ENCODE measurements at places on chromosomes 2 and 18.

- DNase-seq = peak; percentile 81
Measured at GRCh38 chr2:27016801-27017325, 15.9 kb upstream of the TMEM214 start.

GRCh38 chr2:58514252-58514651 is 273.1 kb upstream of the FANCL start:
- DNase-seq = no peak

- DNase-seq = no peak
Measured at GRCh38 chr2:227020416-227020815, 143.6 kb downstream of the COL4A4 start.

GRCh38 chr2:190069936-190070696 is 7.6 kb upstream of the MSTN start:
- peak; percentile 38 for DNase-seq

DNA sequence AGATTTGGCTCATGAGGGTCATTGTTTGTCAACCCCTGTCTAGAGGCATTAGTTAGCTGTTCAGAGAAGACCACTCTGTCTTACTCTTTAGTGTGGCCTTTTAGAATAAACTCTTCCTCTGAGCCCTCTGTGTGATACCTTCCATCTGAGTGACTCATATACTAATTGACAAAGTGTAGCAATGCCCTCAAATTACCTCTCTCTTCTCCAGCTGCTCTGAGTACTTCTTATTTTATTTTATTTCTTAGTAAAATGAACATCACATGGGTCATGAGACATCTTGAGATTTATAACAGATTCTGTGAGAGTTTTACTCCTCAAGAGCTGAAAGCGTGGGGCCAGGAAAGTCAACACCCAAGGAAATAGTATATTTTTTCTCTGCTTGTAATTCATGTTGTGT is 67.4 kb downstream of the KCTD18 start:
- DNase-seq = no peak

GRCh38 chr2:102708847-102709559 is 52.8 kb upstream of the TMEM182 start:
- no peak for DNase-seq

- no peak for DNase-seq
Measured at GRCh38 chr2:237542001-237542704, 24.2 kb upstream of the PRLH start.

DNA sequence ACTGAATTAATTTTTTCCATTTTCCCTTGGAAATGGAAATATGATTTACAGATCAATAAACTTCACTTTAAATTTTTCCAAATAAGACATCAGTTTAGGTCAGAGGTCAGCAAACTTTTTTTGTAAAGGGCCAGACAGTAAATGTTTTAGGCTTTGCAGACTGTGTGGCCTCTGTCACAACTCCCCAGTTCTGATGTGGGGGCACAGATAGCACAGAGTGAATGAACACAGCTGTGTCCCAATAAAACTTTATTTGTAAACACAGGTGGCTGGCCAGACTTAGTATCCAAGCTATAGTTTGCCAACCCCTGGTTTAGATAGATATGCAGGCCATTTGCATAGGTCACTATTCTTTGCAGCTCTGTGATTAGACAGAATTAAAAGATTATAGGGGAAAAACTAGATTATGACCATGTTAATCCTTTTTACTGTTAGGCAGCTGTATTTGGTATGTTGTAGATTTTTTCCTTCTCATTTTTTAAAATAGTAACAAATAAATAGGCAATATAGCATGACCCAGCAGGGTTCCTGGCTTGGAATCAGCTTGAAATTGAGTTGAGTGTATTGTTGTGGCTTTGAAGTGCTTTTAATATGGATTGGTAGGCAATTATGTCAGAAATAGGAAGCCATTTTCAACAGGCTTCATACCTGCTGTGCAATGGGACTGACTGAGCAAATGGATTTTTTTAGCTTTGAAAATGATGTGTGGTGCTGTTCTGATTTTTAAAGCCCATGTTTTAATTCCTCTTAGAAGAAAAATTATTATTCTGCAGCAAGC is 59.7 kb downstream of the WDSUB1 start:
- DNase-seq = no peak

- DNase-seq = no peak
Measured at GRCh38 chr2:160405077-160405867, 88.3 kb downstream of the RBMS1 start.

DNA sequence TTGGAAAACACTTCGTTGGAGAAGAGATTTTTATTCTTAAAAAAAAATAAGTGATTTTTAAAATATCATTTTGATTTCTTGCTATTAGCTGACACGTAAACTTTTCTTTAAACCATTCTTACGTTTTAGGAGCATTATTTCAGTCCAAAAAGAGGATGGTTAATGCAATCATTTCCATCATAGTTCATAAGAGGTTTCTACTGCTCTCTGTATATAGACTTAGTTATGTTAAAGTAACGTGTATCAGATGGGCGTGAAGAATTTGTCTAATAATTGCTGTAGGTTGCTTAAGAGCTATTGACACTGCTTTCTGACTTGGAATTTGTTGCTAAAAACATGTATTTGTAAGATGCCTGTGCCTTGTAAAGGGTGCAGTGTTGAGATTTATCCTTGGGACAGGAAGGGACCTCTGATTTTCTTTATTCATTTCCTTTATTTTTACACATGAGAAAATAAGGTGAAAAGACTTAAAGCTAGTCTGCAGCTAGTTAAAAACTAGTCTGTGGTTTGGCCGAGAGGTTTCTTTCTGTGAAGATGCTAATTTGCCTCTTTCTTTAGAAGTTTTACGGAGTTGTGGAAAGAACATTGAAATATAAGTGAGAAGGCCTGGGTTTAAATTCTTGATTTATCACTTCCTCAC is 2.9 kb downstream of the ANKRD12 start:
- no peak for DNase-seq

- DNase-seq = no peak
Measured at GRCh38 chr2:36528766-36529392, 69.1 kb downstream of the FEZ2 start.
